ENCODE measurements at places on chromosomes 3 and 15. TPM values are rescaled to one million over a fixed set of nuclear protein-coding genes. Genes with fewer than 3 reads are reported as not detected.
A peak's percentile ranks its signal among the peaks of the same experiment; 100 is the strongest.

- peak; percentile 59 for DNase-seq
Observed at GRCh38 chr3:52851348-52851747, 16.5 kb upstream of the MUSTN1 start.

DNA sequence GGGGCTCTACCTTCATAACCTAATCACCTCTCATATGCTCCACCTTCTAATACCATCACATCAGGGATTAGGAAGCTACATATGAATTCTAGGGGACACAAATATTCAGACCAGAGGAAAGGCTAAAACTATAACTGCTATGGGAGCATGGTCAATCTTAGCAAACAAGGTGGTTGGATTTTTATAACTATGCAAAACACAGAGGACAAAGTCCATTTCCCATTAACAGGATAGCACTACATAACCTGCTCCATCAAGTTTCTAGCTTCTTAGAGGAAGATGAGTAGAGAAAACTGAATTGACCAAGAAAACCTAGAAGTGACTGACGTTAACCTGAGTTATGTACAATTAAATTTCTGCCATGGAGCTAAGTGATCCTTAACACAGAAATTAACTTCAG, 398.6 kb downstream of the TBL1XR1 start:
- DNase-seq = no peak

GRCh38 chr3:64536166-64536565, 151.6 kb downstream of the ADAMTS9 start:
- no peak for DNase-seq

DNA sequence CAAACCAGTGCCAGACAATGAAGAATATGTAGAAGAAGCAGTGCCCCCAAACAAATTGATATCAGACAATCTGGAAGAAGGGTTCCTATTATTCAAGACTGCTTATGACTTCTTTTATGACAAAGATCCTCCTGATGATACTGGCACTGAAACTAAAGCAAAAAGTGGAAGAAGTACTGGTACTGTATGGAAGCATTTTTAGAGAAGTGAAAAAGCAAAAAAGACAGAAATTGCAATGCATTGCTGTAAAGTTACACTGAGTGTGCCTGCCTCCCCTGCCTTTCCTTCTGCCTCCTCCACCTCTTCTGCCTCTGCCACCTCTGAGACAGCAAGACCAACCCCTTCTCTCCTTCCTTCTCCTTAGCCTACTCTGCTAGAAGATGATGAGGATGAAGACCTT, 167.6 kb downstream of the PLCL2 start:
- DNase-seq = no peak

KIF7 gene
- total RNA-seq = 9.3 TPM

IRAK2 gene
- total RNA-seq = 0.20 TPM

DNA sequence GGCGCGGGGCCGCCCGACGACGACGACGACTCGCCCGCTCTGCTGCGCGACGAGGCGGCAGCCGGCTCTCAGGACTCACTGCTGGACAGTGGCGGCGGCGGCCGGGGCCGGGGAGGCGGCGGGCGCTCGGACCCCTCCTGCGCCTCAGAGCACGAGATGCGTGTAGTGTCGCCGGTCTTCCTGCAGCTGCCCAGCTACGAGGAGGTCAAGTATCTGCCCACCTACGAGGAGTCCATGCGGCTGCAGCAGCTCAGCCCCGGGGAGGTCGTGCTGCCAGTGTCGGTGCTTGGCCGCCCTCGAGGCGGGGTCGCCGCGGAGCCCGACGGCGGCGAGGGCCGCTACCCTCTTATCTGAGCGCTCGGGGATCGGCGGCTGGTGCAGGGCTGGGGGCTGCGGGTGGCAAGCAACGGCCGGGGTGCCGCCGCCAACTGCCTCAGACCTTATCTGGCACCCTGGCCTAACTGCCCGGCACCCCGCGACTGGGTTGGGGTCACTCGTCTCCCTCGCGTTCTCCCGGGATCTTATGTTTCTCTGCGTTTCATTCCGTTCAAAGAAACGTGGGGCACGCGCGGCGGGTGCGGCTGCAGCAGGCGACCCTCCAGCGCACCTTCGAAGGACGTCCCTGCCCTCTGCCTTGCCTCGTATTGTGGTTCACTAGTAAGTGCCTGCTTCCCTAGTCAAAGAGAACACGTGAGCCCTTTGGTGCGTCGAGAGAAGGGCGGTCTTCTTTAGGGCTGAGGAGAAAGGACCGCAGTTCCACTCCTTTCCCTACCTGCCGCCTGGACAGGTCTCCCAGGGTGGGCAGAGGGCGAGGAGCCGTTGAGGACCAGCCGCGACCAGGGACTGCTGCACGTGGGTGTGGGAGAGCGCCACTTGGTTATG, 1.0 kb downstream of the C3orf80 start:
- DNase-seq = peak; percentile 56

GOLGA6D gene
- total RNA-seq = not detected

DNA sequence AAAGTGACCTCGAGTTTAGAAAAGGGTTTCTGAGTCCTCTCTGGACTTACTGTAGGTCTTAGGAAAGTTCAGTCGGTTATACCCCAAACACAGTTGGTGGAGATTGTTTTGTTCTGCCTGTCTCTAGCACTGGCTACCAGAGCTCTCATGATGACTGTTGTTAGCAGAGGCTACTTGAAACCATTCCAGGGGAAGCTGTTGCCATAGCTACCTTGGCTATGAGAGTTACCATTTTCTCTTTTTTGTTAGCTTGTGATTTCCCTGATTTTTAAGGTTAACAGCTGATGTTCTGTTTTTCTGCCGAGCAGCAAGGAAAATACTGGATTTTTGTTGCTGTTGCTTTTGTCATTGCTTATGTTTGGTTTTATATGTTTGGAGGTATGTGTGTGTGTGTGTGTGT, 26.7 kb downstream of the ABHD2 start:
- DNase-seq = no peak

DNA sequence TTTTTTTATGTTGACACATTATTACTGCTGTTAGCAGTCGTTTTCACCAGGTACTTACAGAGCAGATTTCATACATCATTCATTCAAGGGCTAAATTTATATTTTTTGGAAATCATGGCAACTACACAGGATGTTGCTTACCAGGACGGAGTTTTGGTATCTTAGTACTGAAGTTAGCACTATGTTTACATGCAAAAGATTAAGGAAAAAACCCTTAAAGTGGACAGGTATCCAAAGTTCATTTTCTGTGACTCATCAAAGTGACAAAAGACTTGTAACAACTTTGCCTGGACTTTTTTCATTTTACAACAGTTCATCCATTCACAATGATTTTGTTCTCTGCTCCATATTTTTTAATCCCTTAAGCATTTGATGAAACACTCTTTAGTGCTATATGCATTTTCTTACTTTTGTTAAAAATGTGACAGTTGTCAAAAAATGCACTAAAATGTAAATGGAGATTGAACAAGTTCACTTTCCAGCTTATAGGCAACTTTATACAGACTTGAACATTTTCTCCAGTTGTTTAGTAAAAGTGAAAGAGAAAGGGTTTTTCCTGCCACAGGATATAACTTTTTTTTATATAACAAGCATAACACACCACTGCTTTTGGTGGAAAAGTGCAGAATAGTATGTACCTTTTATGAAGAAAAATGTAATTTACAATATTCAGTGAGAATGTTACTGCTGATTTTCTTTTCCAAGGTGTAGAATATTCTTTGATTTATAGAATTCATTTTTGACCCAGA, 104.1 kb downstream of the STT3B start:
- DNase-seq = no peak

PLA2G4D gene
- total RNA-seq = not detected

EOMES gene
- total RNA-seq = not detected

GOLGA6A gene
- 0.83 TPM for total RNA-seq

ACTC1 gene
- 19.6 TPM for total RNA-seq

- no peak for DNase-seq
Observed at GRCh38 chr15:54582863-54583643, 604.8 kb downstream of the UNC13C start.

DNA sequence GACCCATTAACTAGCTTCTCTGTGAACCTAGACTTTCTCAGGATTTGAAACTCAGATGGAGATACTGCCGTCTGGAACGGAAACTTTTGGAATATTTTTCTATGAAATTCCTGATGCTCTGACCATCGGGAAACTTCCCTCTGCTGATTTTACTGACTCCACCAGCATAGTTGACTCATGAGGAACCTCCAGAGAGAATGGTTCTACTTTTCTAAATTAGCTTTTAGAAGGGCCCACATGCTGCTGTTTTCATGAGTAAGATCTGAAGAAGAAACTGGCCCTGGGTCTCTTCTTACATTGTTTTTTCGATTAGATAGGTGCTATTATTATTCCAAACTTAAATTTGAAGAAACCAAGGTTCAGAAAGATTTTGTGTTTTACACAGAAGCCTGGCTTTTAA, 326.3 kb upstream of the NR2E3 start:
- DNase-seq = no peak

DNA sequence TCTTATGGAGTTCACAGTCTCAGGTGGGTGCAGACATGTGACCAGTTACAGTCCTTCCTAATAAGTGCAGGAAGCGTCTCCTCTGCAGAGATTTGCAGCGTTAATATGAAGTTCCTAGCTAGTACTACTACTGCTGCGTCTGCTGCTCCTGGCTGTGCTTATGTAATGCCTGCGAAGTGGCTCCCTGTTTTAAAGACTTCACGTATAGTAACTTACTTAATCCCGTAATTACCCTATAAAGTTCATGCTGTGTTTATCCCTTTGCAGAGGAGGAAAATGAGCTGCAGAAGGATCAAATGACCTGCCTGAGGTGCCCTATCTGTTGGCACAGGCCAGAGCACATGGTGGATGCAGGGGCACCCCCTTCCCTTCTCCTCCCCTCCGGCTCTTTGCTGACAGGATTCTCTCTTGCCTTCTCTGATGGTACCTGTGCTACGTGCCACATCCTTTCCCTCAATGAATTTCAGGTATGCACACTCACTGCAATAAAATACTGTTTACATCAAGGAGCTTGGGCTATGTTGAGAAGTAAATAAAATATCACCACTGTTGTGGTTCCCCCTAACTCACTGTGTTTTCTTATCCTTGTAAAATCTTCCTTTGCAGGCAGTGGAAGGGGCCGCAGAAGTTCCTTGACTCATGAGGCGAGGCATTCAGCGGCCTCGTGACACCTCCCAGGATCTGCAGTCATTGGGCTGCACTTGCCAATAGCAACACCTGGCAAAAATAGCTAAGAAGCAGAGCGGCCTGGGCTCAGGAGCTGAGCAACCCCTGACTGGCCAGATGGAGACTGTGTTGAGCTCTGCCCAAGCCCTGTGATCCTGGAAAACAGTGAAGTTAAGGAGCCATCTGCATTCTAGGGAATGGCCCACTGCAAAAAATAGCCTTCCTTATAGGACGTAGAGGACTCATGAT, 188.9 kb upstream of the ATP10A start:
- no peak for DNase-seq

STAC gene
- 1.2 TPM for total RNA-seq

GRCh38 chr15:50116477-50116876, 2.6 kb downstream of the ATP8B4 start:
- DNase-seq = no peak

DNA sequence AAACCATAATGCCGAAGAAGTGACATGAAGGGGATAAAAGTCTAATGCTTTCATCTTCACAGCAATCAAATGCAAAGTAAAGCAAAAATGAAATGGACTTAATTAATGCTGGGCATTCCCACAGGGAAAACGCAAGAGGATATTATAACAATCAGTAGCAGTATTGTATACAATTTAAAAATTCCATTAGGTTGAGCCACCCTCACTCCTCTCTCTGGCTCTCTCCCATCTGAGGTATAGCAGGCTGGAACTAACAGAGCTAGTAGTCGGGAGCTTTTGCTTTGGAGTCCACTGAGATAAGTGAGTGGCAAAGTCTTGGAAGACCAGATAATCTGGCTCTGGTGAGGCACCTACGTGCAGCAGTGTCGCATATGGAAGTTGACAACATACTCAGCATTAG, 33.9 kb downstream of the DET1 start:
- DNase-seq = no peak

EAF2 gene
- total RNA-seq = 1.4 TPM

- DNase-seq = no peak
Observed at GRCh38 chr3:114694251-114694650, 400.4 kb downstream of the TIGIT start.

IGF2BP2 gene
- 118 TPM for total RNA-seq

PAQR5 gene
- total RNA-seq = not detected

GRCh38 chr15:76968306-76968705, 26.6 kb upstream of the PSTPIP1 start:
- no peak for DNase-seq

GRCh38 chr3:111392894-111393398, 149.1 kb upstream of the CD96 start:
- no peak for DNase-seq

TLR9 gene
- total RNA-seq = 0.37 TPM

GRCh38 chr3:59680919-59681318, 631.1 kb upstream of the CFAP20DC start:
- no peak for DNase-seq

- DNase-seq = no peak
Observed at GRCh38 chr3:175608356-175608755, 749.2 kb downstream of the NAALADL2 start.

DNA sequence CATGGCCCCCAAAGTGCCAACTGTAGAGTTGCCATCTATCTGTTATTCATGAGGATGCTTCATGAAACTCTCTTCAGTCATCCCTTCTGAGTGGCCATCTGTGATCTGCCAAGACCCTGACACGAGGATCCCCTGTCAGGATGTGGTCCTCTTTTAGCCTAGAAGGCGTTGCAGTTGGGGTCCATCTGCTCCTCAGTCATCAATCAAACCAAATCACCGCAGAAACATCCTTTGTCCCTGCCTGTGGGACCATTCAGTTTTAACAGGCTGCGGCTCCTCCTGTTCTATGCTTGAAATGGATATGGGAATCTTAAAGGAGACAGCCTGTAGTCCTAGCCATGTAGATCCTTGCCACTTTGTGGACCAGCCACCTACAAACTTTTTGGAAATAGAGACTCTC, 5.9 kb upstream of the RPS27L start:
- DNase-seq = no peak

RHCG gene
- not detected for total RNA-seq
